ENCODE measurements at places on chromosomes 7 and 10.

DNA sequence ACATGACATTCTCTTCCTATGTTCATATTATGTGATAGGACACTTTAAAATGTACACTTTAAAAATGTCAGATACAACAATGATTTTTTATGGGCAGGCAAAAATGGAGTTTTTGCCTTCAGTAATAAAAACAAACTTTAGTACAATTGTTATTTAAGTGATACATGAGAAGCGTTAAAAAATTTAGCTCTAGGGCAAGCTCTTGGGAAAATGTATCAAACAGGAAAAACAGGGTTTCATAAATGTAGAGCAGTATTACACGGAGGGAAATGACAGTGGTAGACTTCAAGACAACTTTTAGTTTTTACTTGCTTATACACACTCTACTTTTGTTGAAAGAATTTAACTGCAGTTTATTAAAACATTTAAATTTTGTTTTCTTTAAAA, 1.5 kb downstream of the FHIP2A start:
- no peak for DNase-seq

- DNase-seq, result no peak
These were observed 65.9 kb upstream of the FZD1 start for GRCh38 chr7:91198371-91198770.

- no peak for DNase-seq
These were observed 90.4 kb upstream of the FAM171A1 start for GRCh38 chr10:15461353-15462108.

DNA sequence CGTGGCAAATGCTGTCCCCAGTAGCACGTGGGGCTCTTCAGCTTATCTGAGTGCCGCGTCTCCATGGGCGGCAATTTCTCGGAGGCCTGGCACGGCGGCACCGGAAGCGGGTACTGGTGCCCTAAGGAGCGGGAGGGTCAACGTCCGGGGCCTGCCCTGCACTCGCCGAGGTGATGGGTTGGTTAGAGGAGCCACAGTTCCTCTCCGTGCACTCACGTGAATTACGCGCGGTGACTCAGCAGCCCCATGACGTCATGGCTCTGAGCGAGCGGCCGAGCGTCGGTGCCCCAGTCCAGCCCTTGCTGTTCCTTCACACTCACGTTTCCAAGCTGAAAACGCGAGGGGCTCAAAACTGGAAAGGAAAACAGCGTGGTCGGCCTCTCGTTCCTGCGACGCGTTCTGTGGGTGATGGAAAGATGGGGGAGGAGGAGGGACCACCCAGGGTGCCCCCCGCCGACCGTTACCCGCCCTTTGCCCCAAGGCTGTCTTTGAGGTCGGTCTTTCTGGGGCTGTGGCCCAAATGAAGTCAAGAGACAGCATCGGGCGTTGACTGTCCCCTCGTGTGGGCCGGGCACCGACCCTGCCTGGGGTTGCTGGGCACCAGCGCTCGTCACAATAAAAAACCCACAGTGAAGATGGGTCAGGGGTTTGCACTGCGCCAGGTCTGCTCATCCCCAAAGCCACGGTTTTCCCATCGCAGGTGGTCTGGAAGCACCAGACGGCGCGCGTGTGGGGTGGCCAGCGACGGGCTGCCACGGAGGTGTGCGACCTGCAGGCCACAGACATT, 70.4 kb upstream of the CFAP46 start:
- no peak for DNase-seq

DNA sequence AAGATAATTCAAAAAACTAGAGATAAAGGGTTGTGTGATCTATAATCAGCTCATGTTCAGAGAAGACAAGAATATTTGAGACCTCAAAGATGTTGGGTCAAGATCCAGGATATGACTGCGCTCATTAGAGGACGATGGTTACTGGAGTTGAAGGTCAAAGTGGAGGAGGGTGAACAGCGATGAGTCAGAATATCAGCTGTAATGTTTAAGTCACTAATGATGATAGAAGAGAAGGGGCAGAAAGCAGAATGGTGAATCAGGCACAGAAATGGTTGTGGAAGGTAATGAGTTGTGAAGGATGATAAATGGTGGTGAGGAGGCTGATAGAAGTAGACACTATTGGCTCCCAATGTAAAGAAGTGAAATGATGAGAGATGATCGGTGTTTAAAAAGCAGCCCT, 540.3 kb downstream of the INHBA start:
- DNase-seq, result no peak

GRCh38 chr7:20238754-20239324, 21.7 kb upstream of the MACC1 start:
- DNase-seq, result no peak

- DNase-seq, result no peak
These were observed 98.6 kb downstream of the CCDC3 start for GRCh38 chr10:12902851-12903358.

GRCh38 chr7:45978010-45978681, 57.1 kb upstream of the IGFBP3 start:
- DNase-seq, result no peak

DNA sequence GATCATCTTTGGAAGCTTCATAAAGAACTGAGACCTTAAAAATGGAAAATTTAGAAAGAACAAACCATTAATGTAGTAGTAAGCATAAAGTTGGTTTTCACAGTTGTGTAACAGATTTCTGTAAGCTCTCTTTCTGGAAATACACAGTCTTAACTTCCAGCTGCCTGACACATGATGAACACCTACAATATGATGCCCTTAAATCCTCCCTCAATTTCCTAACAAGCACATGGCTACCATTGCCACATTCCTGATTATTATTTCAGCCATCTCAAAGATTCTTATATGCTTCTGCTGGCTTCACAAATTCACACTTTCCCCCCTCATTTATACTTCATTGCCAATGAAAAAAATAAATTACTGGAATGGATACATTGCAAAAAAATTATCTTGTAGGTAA, 49.4 kb downstream of the PLXDC2 start:
- DNase-seq, result no peak

GRCh38 chr7:112987171-112987570, 99.5 kb downstream of the GPR85 start:
- no peak for DNase-seq

GRCh38 chr7:74293577-74293908, 4.3 kb downstream of the CLIP2 start:
- no peak for DNase-seq
